H1 (cell line): ENCODE measurements at places on chromosomes 6 and 20.

DNA sequence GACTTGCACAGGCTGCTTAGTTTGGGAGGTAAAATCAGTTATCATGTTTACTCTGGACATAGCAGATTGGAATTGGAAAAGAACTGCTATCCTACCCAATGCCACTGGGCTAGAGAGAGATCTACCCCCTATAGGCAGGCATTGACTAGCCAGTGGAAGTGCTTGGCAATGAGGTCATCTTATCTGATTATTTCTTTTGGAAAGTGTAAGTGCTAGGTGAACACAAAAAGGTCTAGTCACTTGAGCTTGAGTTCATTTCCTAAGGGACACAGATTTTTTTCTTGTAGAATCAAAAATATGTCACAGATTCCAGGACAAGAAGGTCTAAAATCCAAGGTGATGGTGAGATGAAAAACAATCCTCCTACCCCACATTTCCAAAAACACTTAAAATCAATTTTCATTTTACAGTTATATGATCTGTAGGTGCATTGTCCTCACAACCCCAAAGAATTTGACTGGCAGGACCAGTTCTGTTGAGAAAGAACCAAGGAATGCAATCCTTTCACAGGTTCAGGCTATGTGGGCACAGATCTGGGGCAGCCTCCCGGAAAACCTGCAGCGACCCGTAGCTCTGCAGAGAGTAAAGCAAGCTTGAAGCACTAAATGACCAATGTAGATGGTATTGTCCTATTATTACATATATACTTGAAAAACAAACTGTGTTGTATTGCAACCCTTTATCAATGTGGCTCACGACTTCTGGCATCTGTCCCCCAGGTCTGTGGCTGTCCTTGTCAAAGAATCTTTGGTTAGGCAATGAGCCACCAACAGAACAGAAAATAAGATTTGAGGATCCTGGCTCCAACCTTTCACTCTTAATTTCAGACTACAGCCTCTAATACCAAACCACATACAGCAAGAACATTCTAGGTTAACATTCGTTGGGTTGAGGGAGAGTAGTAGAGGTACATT lies 67.3 kb upstream of the ADTRP start:
- H3K27me3 ChIP-seq = no peaks in the 10 kb centered on the region
- no peak overlapping the region for H3K4me3 ChIP-seq
- H3K36me3 ChIP-seq = no peaks in the 10 kb centered on the region
- no peak for DNase-seq
- no peak overlapping the region for H3K27ac ChIP-seq

DNA sequence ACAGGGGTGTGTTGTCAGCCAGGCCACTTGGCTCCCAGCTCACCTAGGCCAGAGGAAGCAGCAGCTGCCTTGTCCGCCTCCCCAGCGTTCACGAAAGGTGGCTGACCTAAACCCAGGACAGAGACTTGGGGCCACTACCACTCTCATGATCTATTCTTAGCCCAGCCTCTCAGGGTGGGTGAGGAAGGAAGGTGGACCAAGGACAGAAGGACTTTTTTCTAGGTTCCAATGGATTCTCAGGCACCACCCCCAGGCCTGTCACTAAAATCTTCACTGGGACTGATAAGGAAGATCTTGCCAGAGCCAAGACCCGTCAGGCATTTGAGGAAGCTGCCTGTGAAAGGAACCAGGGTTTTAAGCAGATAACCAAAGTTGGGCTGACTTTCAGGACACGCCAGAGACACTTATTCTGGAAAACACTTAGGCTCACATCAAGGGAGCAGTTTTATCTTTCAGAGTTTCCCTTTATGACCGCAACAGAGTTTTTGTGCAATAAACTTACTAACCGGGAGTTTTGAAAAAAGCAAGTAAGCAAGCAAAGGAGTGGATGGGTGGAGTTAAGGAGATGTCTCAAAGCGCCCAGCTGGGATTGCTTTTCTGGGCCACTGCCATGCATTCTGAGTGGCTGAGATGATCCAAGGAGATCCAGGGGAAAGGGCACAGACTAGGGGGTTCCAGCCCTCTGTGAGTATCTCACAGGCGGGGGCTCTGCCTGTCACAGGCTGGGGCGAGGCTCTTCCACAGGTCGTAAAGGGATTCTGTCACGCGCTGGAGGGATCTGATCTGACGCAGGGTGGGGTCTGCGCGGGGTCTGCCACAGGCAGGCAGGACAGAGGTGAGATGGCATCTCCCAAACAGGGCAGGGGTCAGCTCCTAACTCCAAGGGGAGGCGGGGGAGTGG lies 989 bp downstream of the FITM2 start:
- no peaks in the 10 kb centered on the region for H3K36me3 ChIP-seq
- H3K4me3 ChIP-seq = peak overlapping the region; percentile 77
- H3K27me3 ChIP-seq = no peaks in the 10 kb centered on the region
- no peak for DNase-seq
- H3K27ac ChIP-seq = no peak overlapping the region
- H3K4me1 ChIP-seq = no peaks in the 10 kb centered on the region

GRCh38 chr6:4388675-4389074 lies 253.3 kb upstream of the ECI2 start:
- no peaks in the 10 kb centered on the region for H3K27me3 ChIP-seq
- peaks cover 12% of the 10 kb centered on the region for H3K4me1 ChIP-seq
- H3K36me3 ChIP-seq = no peaks in the 10 kb centered on the region
- no peak overlapping the region for H3K27ac ChIP-seq

- H3K4me1 ChIP-seq = peaks cover 20% of the 10 kb centered on the region
- no peaks in the 10 kb centered on the region for H3K36me3 ChIP-seq
- DNase-seq = no peak
- H3K27me3 ChIP-seq = no peaks in the 10 kb centered on the region
Measured at GRCh38 chr20:57661746-57662455, 41.7 kb upstream of the ZBP1 start.

DNA sequence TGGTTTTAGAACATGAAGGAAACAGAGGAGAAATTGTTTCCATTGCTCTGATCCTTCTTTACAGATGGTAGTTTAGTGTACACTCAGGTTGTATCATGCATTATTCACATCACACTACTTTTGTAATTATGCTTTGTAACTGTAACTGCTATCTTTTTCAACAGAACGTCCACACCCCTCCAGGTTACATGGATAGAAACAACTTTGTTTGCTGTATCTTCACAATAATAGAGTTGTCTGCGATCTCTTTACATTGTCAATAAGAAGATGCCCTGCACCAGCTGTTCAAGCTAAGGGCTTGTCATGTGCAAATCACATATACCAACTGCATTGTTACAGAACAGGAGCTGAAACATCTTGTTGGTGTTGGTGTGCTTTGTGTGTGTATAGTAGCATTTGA lies 67.9 kb upstream of the MAP7 start:
- H3K27ac ChIP-seq = no peak overlapping the region
- H3K27me3 ChIP-seq = no peaks in the 10 kb centered on the region
- no peaks in the 10 kb centered on the region for H3K4me1 ChIP-seq
- DNase-seq = no peak

DNA sequence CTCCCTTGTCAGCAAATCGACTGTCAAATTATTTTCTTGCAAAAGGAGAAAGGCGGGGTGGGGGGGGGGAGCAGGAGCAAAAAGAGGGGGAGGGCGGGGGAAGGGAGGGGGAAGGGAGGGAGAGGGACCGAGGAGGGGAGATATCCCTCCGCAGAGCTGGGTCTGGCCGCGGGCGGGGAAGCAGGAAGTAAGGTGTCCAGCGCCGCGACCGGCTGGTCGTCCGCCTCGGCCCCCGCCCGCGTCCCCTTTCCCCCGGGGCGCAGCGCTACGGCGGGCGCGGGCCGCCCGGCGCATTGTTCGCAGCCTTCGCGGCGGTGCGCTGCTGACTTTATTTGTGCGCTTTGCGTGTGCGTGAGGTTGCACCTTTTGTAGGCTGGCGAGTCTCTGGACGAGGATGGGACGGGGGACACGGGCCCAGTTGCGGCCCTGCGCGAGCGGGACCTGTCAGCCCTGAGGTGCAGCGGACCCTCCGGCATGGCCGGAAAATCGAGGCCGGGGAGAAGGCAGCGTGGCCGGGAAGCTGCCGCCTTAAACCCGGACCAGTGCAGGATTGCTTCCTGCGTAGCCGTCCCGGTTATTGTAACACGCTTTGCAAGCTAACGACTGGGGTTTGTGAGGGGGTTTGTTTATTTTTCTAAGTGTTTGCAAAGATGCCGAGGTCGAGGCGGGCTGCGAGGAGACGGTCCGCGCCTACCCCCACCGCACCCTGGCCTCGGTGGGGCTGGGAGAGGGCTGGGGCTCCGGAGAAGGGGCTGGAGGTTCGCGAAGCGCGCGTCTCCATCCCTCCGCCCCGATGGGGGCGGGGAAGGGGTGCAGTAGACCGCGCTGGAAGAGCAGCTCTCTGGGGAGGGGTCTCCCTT lies 675 bp upstream of the TRERF1 start:
- no peaks in the 10 kb centered on the region for H3K36me3 ChIP-seq
- H3K27ac ChIP-seq = peak overlapping the region; percentile 89
- H3K27me3 ChIP-seq = no peaks in the 10 kb centered on the region
- no peak for DNase-seq
